Muscle of arm (tissue), 14 donors: ENCODE measurements at places on chromosomes 16 and 17.

- peak; percentile 65 for DNase-seq
Observed at GRCh38 chr16:27795992-27796614, 246.2 kb downstream of the KATNIP start.

DNA sequence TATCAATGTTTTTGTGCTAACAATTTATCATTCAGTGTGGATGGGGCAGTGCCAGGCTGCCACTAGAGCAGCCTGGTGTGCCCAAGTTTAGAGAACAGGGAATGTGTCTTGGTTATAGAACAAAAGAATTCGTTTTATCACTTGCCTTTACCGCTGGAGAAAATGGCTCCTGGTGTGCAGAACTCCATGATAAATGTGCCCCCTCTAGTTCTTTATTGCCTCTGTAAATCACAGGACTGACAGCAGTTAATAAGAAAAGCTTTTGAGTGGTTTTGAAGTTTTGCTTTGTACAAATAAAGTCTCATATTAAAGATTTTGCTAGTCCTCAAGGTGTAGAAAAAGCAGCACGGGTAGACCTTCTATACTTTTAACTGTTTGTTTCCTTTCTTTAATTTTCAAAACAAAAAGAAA, 28.2 kb upstream of the PSMD7 start:
- DNase-seq: no peak

GRCh38 chr17:66625311-66625767, 209.6 kb upstream of the CACNG5 start:
- DNase-seq: peak; percentile 26

DNA sequence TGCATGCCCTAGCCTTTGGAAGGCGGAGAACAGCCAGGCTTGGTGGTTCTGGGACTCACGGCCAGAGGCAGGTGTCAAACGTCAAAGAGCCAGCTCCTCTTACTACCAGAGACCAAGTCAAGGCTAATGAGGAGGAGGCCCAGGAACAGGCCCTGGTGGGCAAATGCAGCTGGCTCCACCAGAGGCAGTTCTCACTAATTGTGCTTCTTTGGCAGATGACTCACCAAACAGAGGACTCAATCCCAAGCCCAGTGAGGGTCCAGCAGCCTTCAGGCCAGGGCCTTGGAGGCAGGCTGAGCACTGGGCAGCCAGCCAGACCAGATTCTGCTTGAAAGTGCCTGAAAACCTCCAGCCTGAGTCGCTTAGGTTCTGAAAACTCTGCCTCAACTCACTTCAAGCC, 336.5 kb upstream of the CDH5 start:
- no peak for DNase-seq

GRCh38 chr16:72256398-72257066, 84.6 kb upstream of the PMFBP1 start:
- DNase-seq: no peak

DNA sequence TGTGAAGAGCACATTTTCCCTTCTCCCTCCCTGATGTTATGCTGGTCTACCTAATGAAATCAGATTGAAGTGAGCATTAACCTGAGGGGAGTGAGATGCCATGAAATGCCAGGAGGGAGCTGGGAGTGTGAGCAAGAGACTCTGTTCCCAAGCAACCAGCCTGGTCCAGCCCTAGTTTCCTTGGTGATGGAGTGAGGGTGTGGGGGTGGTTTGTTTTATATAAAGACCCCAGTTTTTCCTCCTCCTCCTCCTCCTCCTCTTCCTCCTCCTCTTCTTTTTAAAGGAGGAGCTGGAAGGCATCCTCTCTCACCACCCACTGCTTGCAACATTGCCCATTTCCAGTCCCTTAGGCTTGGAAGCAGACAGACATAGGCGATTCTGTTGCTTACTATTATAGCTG, 97.1 kb downstream of the DNAH3 start:
- DNase-seq: no peak

- no peak for DNase-seq
Observed at GRCh38 chr17:42202696-42203095, 8.4 kb upstream of the GHDC start.

GRCh38 chr16:67543036-67543435, 14.4 kb downstream of the RIPOR1 start:
- DNase-seq: no peak

- DNase-seq: no peak
Observed at GRCh38 chr17:67434061-67434525, 57.0 kb downstream of the PITPNC1 start.

- DNase-seq: no peak
Observed at GRCh38 chr16:9048302-9048700, 43.1 kb upstream of the HAPSTR1 start.

GRCh38 chr17:921161-921560, 58.4 kb downstream of the NXN start:
- no peak for DNase-seq

- no peak for DNase-seq
Observed at GRCh38 chr16:87057951-87058560, 259.1 kb downstream of the C16orf95 start.

- no peak for DNase-seq
Observed at GRCh38 chr17:83199500-83200201, 120.2 kb downstream of the METRNL start.

DNA sequence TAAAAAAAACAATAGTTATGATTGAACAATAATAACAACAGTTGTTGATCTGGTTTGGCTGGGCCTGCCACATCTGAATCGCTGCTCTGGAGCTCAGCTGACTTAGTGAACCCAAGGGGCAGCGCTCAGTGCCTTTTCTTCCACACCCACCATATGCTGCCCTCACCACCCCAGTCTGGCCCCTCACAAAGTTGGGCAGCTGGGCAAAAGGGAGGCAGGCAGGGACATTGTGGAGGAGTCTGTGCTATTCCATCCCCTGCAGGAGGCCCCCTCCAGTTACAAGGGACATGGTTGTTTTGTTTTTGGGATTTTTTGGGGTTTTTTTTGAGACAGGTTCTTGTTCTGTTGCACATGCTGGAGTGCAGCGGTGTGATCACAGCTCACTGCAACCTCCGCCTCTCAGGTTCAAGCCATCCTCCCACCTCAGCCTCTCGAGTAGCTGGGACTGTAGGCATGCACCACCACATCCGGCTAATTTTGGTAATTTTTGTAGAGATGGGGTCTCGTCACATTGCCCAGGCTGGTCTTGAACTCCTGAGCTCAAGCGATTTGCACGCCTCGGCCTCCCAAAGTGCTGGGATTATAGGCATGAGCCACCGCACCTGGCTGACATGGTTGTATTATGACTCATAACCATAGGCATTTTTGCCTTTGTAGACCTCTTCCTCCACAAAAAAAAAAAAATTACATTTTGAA, 8.6 kb upstream of the PECAM1 start:
- DNase-seq: no peak

- DNase-seq: no peak
Observed at GRCh38 chr17:46978489-46979146, 435 bp downstream of the RPRML start.

DNA sequence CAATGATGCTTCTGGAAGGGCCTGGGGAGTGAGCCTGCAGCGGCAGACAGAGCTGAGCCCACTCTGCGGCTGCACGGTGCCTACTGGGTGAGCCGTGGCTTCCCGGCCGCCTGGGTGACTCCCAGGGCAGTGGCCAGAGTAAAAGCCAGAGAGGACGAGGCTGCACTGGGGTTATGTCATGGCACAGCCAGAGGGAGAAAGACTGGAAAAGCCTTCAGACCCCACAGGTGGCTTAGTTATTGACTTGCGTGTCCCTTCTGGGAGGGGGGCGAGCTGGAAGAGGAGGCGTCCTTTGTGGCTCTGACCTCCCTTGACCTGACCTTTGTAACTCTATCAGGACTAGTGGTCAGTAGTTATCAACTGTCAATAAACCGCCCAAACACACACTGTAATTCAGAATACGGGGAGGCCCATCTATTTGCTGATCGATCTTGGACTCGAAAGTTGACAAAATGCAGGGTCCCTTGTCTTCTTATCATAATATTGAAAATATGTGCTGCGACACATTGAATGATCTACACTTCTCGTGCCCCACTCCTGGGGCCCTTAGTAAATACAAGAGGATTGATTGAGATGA, 385.9 kb upstream of the ZFHX3 start:
- no peak for DNase-seq

GRCh38 chr16:73196670-73197069, 148.7 kb upstream of the ZFHX3 start:
- DNase-seq: no peak

- DNase-seq: peak; percentile 16
Observed at GRCh38 chr17:41496803-41497484, 7.2 kb upstream of the KRT36 start.

DNA sequence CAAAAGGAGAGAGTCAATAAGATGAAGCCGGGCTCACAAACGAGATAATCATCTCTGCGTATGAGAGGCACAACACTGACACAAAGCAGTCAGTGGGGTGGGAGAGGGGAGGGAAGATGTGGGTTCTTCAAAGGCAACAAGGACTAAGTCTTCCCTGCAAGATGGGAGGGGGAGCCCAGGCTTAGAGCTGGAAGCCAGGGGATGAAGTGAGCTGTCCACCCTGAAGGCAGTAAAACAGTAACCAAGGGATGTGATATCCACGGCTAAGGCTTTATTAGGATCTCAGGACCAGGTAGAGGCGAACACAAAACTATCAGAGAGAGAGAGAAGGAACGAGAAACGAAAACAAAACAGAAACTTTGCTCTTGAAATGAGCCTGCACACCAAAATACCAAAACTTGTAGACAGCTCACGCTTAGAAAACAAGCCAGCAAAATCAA, 115.9 kb downstream of the DYNLRB2 start:
- DNase-seq: no peak

GRCh38 chr16:54193665-54194333, 92.8 kb downstream of the IRX3 start:
- peak; percentile 85 for DNase-seq

DNA sequence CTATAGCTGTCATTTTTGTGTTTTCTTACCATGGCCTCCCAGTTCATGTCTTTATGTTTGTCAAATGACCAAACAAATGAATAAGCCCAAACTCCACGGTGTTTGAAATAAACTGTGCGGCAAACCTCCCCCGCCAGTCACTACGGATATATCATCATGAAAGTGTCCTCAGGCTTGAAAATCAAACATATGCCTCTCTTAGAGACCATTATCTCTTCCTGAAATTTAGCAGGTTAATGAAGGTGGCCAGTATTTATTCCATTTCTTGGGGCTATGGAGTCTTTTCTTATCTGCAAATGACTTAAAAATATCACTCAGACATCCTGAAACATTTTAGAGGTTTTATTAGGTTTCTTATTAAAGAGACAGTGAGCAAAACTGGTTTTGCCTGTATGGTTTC, 610.3 kb upstream of the CDH5 start:
- no peak for DNase-seq

DNA sequence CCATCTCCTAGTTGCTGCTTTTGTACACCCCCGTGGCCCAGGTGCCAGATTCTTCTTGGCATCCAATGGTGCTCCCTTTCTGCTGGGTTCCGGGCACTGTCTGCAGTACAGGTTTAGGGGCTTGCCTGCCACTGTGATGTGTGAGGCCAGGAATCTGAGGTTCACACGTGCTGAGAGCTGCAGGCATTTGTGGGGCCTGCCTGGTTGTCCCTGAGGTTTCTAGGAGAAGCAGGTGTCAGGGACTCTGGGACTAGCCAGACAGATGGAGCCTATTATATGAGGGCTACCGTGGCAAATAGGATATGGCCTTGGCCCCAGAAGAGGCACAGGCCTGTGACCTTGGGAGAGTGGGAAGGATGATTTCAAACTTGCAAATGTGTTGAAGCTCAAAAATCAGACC, 29.3 kb downstream of the NDEL1 start:
- no peak for DNase-seq

- no peak for DNase-seq
Observed at GRCh38 chr16:10754941-10755340, 11.3 kb downstream of the NUBP1 start.

- DNase-seq: no peak
Observed at GRCh38 chr17:51721730-51722129, 436.8 kb downstream of the CA10 start.

GRCh38 chr17:81991684-81992305, 14.4 kb downstream of the ASPSCR1 start:
- peak; percentile 48 for DNase-seq

DNA sequence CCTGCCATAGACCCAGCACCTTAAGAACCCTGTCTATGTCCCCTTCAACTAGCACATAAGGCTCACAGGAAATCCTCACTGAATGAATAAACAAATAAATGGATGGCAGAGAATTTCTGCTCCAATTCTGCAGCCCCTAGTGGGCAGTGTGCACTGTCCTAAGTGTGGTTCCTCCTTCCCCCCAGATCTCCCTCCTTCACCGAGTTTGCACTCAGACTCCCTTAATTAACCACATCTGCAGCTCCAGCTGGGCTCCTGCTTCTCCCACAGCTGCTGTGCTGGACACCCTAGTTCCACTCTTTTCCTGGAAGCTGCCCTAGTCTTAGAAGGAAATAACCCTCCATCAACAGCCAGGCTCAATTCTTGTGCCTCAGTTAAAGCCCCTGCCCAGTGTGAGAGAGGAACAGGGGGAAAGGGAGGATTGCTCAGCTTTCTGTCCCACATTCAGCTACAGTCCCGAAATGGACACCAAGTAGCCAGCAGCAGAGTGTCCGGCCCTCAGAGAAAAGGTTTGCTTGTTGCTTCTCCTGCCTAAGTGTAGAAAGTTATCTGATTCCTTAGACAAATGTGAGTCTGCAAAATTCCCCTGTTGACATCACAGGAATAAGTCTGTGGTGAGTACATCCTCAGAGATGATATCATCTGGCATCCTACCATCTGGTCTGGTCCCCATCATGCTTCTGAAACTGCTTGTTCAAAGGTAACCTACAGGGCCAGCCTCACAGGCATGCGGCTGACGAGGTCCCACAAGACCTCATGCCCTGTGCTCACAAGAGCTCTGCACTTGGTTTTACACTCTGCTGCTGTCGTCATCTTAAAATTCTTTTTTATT, 12.3 kb downstream of the LRRC3C start:
- DNase-seq: peak; percentile 74

GRCh38 chr17:35617505-35617904, 30.4 kb downstream of the AP2B1 start:
- DNase-seq: no peak

DNA sequence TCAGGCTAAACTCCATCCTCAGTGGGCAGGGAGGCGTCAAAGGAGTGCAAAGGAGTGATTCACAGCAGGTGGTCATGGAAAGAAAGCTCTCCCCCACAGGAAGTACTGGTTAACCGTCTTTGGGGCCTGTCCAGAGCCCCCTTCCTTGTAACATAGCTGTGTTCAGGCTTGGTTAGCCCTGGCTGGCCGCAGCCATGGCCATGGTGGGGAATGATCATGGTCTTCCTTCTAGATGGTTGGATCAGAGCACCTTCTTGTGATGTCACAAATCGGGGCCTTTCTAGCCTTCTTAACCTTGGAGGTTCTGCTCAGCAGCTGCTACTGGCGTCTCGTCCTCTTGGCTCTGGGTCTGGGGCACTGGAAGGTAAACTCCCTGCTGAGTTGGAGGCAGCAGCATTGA, 15.8 kb downstream of the NKD1 start:
- no peak for DNase-seq

- no peak for DNase-seq
Observed at GRCh38 chr16:30882429-30883310, 11.2 kb downstream of the BCL7C start.

- DNase-seq: no peak
Observed at GRCh38 chr17:72343911-72344310, 223.1 kb downstream of the SOX9 start.

- DNase-seq: no peak
Observed at GRCh38 chr16:81879625-81880024, 100.5 kb downstream of the PLCG2 start.
